Adrenal gland (tissue), 19 donors: ENCODE measurements at places on chromosomes 3 and 15. TPM values are rescaled to one million over a fixed set of nuclear protein-coding genes. Genes with fewer than 3 reads are reported as not detected.

RBMS3 gene
- 9.6 TPM for polyA plus RNA-seq

CATSPER2 gene
- polyA plus RNA-seq = 2.3 TPM

GOLGA8S gene
- 0.05 TPM for polyA plus RNA-seq

CD96 gene
- polyA plus RNA-seq = 0.67 TPM

CSTA gene
- polyA plus RNA-seq = 15.7 TPM

PLCB2 gene
- 100 TPM for polyA plus RNA-seq

CCR9 gene
- polyA plus RNA-seq = not detected

LXN gene
- 42.0 TPM for polyA plus RNA-seq

GOLGA8G gene
- polyA plus RNA-seq = not detected

C2CD4A gene
- polyA plus RNA-seq = 0.10 TPM

GPR62 gene
- polyA plus RNA-seq = 0.13 TPM
